ENCODE measurements at places on chromosomes 5 and 9.

DNA sequence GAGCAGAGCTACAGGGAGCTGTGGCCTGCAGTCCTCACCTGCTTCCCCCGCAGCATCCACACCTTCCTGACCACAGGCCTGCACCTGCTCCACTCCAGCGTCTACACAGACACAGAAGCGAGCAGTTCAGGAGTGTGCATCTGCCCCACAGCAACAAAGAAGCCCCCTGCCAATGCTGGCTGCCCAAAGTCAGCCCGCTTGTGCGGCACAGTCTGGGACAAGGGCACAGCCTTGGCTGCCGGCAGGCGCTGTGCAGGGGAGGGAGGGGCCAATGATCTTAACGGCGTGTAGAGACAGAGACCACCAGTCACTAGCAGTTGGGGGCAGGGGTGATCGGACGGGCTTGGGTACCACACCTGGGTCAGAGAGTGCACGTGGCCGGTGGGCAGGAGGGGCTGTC is 6.6 kb downstream of the BRD9 start:
- no peak for DNase-seq

GRCh38 chr9:124011460-124012301 is at the start of gene LHX2:
Gene LHX2, plus strand, starts transcription at chr9:124011768. Its CDS starts 581 bp downstream, at chr9:124012349.
- peak; percentile 88 for DNase-seq

DNA sequence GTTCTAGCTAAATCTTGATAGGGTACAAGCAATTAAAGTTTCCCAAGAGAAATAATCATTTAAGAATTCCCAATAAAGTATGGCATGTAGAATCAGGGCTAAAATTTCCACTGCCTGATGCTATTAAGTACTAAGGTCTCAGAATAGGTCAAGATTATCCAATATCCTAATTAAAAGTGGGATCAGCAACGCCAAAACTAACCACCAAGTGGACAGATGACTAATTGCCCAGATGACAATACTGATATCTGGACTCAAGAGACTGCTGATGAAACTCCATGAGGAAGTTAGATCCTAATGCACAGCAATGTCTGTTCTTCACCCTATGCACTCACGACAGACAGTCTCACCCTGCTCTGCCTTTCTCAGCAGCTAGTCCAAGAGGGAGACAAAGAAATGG is 14.3 kb downstream of the DEPDC1B start:
- DNase-seq, result no peak

DNA sequence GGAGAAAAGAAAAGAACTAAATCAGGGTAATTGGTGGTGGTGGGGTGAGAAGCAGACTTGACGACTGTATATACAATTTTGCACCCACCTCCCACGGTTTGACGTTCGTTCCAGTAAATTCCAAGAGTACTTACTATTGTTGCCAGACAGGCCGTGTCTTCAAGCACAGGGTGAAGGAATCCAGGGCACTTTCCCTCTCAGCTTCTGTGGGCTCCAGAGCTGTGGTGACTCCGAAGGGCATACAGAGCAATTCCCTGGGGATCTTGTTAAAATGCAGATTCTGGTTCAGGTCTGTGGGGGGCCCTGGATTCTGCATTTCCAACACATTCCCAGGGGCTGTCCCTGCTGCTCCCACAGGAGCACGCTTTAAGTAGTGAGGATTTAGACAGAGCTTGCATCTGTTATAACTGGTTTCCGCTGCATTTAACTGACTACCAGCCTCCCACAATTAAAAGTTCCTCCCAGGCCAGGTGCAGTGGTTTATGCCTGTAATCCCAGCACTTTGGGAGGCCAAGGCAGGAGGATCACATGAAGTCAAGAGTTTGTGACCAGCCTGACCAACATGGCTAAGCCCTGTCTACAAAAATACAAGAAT is 49.3 kb upstream of the FANCC start:
- DNase-seq, result no peak

DNA sequence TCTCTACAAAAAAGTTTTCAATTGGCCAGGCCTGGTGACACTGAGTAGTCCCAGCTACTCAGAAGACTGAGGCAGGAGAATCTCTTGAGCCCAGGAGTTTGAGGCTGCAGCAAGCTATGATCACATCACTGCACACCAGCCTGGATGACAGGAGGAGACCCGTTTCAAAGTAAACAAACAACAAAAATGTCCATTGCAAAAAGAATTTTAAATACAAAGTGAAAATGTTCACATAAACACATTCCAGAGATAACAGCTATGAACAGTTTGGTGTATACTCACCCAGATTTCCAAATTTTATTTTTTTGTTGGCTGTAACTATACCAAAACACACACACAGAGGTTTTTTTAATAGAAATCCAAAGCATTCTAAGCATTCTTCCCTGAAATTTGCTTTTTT is 39.8 kb downstream of the ADRA1B start:
- peak; percentile 32 for DNase-seq

DNA sequence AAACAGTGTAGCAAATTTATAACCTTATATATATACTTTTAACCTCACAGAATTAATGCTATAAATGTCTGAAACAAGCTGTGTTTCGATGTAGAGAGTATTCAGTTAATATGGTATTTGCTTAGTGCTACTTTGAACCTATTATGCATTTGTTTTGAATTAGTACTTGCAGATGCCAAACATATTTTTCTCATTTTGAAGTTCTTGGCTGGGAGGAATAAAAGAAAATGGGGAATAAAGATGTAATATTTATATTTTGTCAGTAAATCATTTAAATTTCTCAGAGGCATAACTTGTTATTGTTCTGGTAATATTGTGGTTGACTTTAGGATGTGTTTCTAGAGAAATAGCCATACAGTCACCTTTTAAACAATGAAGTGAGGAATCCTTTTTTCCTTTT is 175.9 kb upstream of the IZUMO3 start:
- DNase-seq, result no peak

DNA sequence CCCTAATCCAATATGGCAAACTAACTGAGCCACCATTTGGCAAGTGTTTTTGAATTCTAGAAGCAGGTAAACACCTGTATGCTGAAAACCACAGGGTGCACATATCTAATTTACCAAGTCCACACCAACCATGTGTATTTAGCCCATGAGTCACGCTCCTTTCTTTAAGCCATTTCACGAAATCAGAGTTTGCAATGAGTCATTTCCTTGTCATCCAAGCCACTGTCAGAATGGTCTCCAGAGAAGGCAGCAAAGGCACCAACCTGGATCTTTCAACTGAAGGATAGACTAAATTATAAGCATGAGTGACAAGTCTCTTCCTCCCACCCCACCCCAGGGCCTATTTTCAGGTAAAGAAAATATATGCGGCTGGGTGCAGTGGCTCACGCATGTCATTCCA is 110.0 kb downstream of the PAX5 start:
- peak; percentile 94 for DNase-seq

- no peak for DNase-seq
These were observed 100.8 kb downstream of the COL23A1 start for GRCh38 chr5:178489271-178489976.

DNA sequence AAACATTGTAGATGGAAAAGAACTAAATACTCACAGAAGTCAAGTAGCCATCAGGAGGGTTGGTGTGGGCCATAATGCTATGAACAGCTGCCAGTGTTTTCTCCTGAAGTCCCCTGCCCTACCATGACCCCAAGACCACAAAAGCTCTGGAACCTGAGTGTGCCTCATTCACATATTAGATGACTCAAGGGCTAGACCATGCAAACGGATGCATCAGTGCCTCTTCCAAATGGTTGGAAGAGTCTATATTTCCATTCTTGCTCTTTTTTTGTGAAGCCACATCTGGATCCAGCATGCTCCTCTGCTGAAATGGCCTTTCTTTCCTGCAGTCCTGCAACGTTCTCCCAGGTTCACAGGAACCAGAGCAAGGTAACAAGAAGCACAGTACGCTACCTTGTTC is 136.6 kb upstream of the EPB41L4A start:
- peak; percentile 74 for DNase-seq

DNA sequence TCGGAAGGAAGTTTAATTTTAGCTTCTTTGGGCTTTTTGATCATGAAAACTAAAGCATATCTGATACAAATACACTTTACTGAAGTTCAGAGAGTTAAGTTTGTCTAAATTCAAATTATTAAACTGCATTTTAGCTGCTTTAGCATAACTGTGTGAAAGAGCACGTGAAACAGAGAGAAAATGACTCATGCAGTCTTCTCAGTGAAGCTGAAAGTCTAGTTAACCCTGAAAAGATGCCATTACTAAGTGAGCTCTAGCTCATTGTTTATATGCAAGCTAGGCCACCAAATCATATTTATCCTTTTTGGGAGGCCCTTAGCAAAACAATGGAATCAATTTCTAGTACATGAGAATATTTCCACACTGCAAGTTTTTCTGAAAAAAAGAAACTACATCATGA is 27.6 kb downstream of the TPD52L3 start:
- DNase-seq, result peak; percentile 87

GRCh38 chr5:159682623-159683022 is 233.7 kb upstream of the ADRA1B start:
- DNase-seq, result peak; percentile 13

GRCh38 chr5:9187614-9188013 is 358.3 kb downstream of the SEMA5A start:
- no peak for DNase-seq

DNA sequence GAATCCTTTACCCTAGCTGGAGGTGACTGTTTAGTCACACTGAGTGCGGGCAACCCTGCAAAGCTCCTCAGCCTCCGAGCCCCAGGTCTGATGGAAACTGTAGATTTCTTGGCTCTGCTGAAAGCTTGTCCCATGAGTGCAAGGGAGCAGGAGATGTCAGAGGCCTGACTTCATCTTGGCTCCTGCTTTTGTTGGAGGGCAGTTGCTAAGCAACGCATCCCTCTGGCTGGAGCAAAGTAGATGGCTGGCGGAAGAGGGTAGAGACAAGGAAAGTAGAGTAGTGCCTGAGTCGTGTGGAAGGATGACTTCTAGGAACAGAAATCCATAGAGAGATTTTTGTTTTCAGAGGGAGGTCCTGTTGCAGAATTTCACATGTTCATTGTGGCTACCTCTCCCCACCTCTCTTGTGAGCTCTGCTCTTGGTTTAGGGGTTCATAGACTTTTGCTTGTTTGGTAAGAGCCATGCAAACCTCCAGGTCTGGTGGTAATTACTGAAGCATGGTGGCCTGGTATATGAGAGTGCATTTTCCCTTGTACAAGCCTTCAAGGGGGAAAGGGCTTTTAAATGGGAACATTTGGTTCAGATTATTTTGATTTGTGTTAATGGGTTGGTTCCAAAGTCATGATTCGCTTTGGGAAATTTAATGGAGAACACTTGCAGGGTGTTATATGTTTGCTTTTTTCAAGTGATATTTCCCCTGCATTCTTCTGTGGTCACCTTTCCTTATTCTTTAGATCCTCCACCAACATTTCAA is 71.5 kb downstream of the ARHGAP26 start:
- DNase-seq, result peak; percentile 91

DNA sequence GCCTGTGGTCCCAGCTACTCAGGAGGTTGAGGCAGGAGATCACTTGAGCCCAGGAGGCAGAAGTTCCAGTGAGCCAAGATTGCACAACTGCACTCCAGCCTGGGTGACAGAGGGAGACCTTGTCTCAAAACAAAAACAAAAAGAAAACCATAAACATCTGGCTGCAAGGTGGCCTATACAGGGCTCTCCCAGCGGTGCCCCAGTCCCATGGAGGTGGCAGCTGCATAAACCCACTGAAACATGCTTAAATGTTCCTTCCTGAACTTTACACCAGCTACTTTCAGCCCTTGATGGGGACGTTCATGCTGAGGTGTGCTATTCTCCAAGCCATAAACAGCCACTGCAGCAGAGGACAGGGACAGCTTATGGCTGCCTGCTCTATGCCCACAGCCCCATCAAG is 35.6 kb downstream of the DROSHA start:
- no peak for DNase-seq

DNA sequence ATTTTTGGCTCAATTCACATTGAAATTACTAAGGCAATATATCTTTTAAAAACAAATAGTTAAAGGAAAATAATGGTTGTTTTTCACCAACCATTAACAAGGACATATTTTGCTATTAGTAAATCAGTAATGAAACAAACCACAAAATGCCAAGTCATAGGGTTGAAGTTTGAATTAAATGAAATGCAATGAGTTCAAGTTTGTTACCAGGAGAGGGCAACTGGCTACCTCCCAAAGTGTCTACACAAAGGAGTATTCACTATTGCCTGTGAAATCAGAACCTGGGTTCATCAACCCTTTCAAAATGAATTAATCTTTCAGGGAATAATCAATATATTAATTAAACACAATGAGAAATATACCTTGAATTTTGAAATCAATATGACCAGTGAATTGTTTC is 138.4 kb upstream of the DMRTA1 start:
- DNase-seq, result no peak

- peak; percentile 9 for DNase-seq
These were observed 52.2 kb downstream of the ACTL7B start for GRCh38 chr9:108803428-108804065.

GRCh38 chr9:127633216-127633862 is 21.3 kb downstream of the STXBP1 start:
- DNase-seq, result no peak

DNA sequence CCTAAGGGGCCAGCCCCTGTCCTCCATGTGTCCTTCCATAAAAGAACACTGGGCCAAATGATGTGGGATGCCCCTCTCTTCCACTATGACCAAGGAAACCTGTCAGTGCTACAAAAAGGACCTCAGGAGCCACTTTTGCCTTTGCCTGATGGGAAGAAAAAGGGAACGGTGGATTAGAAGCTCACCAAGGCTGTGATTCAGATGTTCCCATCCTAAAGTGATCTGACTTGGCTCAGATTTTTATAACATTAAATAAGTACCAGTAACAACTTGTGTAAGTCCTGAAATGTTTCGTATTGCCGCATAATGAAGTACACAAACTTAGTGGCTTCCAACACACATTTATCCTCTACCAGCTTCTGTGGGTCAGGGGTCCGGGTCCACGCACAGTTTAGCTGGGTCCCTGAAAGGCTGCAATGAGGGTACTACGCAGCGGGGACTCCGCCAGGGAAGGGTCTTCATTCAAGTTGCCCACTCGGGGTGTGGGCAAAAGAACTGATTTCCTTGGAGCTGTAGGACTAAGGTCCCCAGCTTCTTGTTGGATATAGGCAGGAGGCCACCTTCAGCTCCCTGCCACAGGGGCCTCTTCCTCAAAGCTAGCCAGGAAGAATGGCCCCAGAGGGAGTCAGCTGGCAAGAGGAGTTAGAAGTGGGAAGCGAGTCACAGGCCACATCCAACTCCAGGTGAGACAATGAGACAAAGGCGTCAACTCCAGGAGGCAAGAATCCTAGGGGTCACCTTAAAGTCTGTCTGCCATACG is 60.4 kb downstream of the RAPGEF1 start:
- peak; percentile 74 for DNase-seq

GRCh38 chr5:181173027-181173419 is 25.6 kb downstream of the OR2V2 start:
- no peak for DNase-seq

DNA sequence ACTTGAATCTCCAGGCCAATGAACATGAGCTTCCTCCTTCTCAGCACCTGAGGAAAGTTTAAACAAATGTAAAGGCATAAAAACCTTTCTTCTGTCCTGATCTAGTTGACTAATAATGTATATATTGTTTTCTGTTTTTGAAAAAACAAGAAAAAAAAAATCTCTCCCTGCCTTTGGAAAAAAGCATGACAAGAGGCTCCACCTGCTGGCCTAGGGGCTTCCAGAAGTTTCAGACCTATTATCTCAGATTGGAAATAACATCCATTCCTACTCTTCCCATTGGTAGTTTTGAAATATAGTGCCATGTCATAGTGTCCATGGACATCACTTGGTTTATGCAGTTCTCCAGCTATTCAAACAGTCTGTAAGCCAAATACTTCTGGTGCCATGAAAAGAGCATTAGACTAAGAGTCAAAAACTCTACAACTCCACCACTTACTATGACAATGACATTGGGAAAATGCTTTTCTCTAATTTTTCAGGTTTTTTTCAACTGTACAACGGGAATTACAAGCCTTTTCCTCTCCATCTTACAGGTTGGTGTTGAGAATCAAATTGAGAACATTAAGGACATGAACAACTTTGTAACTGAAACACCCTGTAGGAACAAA is 409.6 kb upstream of the MPDZ start:
- DNase-seq, result peak; percentile 20

Measured in GM23248 (cell line).